HEK293T (cell line): ENCODE measurements at places on chromosomes 4 and X.

GRCh38 chr4:2402048-2402842 lies 16.2 kb downstream of the ZFYVE28 start:
- peak; percentile 52 for DNase-seq

DNA sequence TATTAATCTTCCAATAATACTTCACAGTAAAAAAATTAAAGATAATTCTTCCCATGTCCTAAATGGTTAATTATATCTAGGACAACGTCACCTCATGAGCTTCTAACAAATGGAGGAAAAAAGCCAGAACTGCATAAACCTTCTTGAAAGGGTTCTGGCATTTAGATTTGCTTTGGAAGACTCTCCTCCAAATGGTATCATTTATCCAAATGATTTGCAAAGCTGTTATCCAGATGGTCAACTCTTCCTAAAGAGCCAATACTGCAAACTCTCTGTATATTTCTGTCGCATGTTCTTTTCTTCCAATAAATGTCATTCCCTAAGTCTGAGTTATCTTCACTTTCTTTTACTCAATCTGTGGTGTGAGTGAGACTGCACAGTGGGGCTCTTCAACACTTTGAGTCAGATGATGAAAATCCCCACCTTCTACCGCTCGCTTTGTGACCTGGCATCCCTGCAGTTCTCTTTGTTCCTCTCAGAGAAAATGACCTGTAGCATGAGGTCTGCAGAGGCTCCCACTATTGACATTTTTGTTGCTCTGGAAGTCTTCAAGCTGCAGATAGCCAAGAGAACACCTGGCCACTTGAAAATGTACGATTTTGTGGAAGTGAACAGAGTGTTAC lies 52.9 kb downstream of the TMEM150C start:
- no peak for DNase-seq

DNA sequence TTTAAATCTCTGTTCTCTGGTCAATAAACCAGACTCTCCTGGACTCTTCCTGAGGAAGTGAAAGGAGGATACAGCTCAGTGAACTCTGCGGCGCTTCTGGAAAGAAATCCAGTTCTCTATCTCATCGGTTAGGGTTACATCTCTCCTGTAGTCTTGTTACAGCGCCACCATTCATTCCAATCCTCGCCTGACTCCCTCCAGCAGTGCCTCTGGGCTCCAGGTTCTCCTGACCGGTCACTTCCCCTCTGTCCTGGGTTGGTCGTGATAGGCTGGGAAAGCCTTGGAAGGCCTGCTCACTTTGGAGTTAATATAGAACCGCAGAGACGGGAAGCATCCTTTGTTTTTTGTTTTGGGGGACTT lies 97.0 kb upstream of the STOX2 start:
- no peak for DNase-seq

GRCh38 chrX:152817078-152817764 lies 13.3 kb downstream of the CETN2 start:
- DNase-seq: peak; percentile 61

DNA sequence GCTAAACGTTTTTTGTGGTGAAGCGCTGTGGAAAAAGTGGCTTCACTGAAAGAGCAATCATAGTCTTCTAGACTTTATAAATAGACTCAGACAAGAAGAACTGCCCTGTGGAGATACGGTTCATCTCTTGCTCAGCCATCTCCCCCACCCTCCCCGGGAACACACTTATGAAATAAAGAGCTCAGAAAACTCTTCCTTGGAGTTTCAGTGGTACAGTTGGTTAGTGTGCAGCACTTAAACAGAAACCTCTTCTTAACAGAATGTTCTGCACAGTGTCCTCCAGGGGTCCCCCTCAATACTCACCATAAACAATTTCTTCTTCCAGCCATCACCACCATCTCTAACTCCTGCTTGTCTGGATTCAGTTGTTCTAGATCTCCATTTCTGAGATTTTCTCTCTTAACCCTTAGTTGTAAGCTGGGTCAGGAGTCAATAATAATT lies 313.0 kb downstream of the ARHGAP10 start:
- DNase-seq: no peak

GRCh38 chrX:42680666-42681065 lies 97.3 kb downstream of the PPP1R2C start:
- DNase-seq: no peak

DNA sequence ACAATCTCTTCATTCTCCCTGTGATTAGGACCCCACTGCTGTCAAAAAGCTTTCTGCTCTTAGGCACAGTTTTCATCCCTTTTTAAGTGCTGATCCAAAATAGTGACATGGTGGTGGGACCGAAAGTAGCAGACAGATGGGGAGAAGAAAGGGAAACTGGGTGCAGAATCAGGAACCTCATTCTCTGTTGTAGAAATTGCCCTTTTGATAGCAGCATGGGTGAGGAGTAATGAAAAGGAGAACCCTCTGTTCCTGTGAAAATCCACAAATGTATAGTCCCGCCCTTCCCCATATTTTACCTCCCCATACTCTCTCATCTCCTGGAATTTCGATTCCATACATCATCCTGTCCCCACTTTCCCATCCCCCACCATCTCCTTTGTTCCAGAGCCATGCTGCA lies 126.5 kb downstream of the STIM2 start:
- DNase-seq: no peak

DNA sequence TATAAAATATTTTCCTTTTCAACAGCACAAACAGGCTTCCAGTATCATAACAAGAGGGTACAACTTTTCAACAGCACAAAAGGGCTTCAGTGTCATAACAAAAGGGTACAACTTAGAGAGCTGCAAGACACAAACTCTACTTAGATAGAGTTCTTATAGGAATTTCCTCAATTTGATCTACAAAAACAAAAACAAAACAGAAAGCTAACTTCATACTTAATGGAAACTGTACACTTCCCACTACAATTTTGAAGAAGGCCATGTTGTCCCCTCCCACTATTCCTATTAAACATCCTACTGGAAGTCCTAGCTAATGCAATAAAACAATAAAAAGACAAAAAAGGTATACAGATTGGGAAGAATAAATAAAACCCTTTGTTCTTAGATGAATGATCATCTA lies 96.7 kb downstream of the CENPC start:
- DNase-seq: no peak

DNA sequence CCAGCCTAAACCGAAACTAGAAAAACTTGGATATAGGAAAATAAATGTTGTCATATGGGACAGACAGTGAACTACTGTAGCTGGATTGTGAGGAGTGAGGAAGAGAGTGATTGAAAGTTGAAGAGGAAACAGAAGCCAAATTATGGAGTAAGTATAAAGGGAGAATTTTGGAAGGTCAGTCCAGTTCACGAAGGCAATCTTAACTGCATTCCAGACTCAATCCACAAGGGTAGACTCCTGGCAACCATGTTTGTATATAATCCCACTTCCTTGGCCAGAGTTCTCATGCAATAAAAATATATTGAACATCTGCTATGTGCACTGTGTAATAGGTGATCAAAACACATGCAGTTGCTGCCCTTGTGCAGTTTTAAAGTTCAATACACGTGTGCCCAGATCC lies 58.6 kb upstream of the CAMK2D start:
- DNase-seq: no peak

DNA sequence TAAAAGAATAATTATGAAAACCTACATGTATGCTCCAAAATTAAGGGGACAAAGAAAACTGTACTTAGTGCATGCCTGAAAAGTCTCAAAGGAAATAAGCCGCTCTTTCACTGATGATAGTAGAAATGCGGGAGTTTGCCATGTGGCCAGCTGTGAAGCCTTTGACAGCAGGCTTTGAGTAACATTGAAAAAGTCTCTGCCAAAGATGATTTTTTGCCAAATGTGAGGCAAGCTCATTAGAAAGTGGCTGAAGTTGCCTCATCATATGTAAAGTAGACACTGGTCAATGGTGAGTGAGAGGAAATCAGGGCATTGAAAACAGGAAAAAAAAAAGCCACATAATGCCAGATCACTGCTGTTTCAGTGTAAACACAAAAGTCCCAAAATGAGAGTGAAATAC lies 2360.1 kb downstream of the PCDH7 start:
- no peak for DNase-seq

- no peak for DNase-seq
These were observed 32.1 kb downstream of the XK start for GRCh38 chrX:37717708-37718107.
